ENCODE measurements at places on chromosomes 2 and 18.

GRCh38 chr18:45596036-45596435 lies 19.2 kb upstream of the SLC14A2 start:
- no peak for DNase-seq
- no peaks in the 10 kb centered on the region for H3K36me3 ChIP-seq
- peaks cover 5% of the 10 kb centered on the region for H3K27me3 ChIP-seq
- H3K27ac ChIP-seq = no peak overlapping the region
- H3K4me3 ChIP-seq = no peak overlapping the region

DNA sequence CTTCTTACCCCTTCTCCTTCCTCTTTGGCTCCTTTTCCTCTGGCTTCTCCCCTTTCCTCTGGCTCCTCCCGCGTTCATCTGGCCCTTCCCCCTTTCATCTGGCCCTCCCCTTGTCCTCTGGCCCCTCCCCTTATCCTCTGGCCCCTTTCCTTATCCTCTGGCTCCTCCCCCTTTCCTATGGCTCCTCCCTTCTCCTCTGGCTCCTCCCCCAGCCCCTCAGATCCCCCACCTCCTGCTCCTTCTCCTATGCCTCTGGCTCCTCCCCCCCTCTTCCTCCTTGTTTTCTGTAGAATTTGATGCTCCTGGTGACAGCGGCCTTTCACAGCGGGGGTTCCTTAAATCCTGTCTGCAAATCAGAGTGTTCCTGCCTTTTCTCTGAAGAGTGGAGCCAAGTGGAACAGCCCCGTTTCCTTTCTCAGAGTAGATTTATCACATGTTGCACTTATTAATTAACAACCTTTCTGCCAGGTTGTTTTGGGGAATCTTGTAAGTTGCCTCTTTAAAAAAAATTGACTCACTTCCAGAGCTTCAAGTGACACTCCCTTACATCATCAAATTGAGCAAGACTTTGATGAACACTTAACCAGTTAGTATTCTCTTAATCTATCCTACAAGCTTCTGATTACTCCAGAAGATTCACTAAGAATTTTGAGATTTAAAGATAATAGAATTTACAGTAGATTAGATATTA lies 27.9 kb downstream of the FABP1 start:
- peak; percentile 1 for DNase-seq
- H3K4me3 ChIP-seq = no peak overlapping the region
- no peaks in the 10 kb centered on the region for H3K36me3 ChIP-seq
- no peak overlapping the region for H3K27ac ChIP-seq
- peaks cover 3% of the 10 kb centered on the region for H3K4me1 ChIP-seq

- H3K27ac ChIP-seq = peak overlapping the region; percentile 85
- no peak for DNase-seq
- no peaks in the 10 kb centered on the region for H3K36me3 ChIP-seq
- peaks cover 32% of the 10 kb centered on the region for H3K4me1 ChIP-seq
These were observed 675.0 kb downstream of the IRS1 start for GRCh38 chr2:226124548-226125011.

DNA sequence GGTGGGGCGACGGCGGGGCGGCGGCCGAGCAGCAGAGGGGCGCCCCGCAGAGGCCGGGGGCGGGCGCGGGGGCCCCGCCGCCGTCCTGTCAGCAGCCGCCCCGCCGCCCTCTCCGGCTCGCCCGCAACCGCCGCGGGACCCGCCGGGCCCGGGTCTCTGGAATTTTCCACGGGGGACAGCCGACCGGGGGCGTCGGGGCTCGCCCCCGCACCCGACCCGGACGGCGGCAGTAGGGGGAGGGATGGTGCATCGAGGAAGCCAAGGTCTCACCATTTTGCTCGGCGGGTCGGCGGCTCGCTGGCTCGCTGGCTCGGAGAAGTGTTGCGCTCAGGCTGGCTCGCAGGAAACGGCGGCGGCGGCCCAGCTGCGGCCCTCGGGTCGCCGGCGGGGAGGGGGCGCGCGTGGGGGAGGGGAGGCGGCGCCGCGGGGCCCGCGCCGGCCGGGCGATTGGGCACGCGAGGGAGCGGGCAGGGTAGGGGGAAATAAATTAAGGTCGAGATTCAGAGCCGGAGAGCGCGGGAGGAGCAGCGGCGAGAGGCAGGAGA lies 405 bp downstream of the PPP3R1 start:
- no peaks in the 10 kb centered on the region for H3K36me3 ChIP-seq
- peak overlapping the region; percentile 62 for H3K4me3 ChIP-seq
- H3K27me3 ChIP-seq = no peaks in the 10 kb centered on the region
- H3K4me1 ChIP-seq = peaks cover 31% of the 10 kb centered on the region
- peak overlapping the region; percentile 86 for H3K27ac ChIP-seq

DNA sequence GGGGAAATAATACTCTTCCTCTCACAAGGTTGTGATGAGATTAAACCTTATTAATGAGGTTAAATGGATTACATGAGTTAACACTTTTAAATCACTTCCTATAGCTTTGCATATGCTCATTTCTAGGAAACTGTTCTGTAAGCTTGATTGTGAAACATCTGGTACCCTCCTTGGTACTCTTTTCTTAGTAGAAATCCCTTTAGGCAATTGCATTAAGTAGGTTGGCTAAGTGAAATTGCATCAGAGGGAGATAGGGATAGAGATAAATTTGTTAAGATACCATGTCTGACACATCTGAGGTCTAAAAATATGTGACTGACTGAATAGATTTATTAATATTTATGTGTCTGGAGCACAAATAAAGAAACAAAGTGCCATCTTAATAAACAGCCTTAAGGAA lies 275.9 kb upstream of the MAP2 start:
- no peaks in the 10 kb centered on the region for H3K27me3 ChIP-seq
- no peak for DNase-seq
- peaks cover 2% of the 10 kb centered on the region for H3K4me1 ChIP-seq
- H3K36me3 ChIP-seq = no peaks in the 10 kb centered on the region
- H3K27ac ChIP-seq = no peak overlapping the region

GRCh38 chr18:30139631-30140287 lies 902.8 kb downstream of the DSC3 start:
- peaks cover 4% of the 10 kb centered on the region for H3K4me1 ChIP-seq
- no peaks in the 10 kb centered on the region for H3K27me3 ChIP-seq
- DNase-seq = no peak
- no peak overlapping the region for H3K4me3 ChIP-seq
- no peak overlapping the region for H3K27ac ChIP-seq

DNA sequence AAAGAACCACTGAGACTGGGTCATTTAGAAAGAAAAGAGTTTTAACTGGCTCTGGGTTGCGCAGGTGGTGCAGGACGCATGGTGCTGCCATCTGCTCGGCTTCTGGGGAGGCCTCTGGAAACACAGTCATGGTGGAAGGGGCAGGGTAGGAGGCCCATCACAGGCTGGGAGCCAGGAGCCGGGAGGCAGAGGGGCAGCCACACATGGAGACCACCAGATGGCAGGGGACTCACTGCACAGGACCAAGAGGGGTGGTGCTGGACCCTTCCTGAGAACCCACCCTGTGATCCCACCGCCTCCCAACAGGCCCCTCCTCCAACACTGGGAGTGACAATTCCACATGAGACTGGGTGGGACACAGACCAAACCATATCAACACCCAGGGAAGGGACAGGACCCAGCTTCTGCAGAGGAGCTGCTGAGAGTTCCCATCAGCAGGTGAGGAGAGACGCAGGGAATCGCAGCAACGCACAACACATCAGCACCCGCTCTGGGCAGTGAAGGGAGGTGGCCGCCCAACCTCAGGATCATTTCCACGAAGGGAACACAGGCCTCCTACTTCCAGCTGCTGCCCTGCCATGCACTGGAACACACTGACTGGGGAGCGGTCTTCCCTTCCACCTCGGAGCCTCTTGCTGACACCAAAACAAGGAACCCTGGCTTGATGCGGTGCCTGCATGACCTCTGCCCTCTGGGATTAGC lies 130.7 kb downstream of the TPO start:
- H3K4me3 ChIP-seq = no peak overlapping the region
- H3K4me1 ChIP-seq = no peaks in the 10 kb centered on the region
- no peak overlapping the region for H3K27ac ChIP-seq

DNA sequence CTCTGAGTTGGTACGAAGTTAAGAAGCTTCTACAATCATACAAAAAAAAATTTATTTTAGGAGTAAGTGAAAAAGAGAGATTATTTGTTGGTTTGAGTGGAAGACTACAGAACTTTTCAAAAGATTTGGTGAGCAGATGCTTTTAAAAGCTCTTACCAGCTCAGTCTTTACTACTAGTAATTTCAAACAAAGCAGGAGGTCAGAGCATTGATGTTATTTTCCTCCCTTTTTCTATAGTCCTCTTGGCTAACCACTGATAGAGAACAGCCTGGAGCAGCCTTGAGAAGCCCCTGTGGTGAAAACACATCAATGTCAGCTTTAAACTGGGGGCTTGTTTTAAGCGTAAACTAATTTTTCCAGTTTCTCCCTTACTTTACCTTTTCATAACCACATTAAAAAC lies 559.3 kb upstream of the CDH2 start:
- no peak overlapping the region for H3K4me3 ChIP-seq
- H3K4me1 ChIP-seq = no peaks in the 10 kb centered on the region
- no peaks in the 10 kb centered on the region for H3K27me3 ChIP-seq
- no peak overlapping the region for H3K27ac ChIP-seq
- no peak for DNase-seq

DNA sequence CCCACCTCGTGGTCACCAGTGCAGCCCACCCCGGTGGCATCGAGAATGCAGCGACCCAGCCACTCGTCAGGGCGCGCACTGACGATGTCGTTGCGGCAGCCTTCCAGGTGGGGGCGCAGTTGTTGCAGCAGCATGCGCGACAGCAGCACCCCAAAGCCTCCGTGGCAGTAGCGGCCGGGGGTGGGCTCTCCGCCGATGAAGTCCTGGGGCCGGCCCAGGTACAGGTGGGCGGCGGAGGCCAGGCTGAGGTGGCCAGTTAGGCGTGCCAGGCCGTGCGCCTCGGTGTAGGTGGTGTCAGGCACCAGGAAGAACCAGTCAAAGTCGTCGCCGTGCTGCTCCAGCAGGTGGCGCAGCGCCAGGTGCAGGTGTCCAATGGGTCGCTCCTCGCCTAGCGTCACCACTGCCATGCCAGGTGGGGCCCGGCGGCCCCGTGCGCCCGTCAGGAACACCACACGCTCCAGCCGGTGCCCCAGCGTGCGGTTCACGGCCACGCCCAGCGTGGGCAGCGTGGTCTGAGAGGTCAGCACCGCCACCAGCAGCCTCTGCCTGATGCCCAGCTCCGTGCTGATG lies 1.9 kb downstream of the CHPF start:
- H3K36me3 ChIP-seq = peaks cover 23% of the 10 kb centered on the region
- H3K27me3 ChIP-seq = no peaks in the 10 kb centered on the region
- peaks cover 20% of the 10 kb centered on the region for H3K4me1 ChIP-seq
- DNase-seq = no peak
- peak overlapping the region; percentile 65 for H3K27ac ChIP-seq

DNA sequence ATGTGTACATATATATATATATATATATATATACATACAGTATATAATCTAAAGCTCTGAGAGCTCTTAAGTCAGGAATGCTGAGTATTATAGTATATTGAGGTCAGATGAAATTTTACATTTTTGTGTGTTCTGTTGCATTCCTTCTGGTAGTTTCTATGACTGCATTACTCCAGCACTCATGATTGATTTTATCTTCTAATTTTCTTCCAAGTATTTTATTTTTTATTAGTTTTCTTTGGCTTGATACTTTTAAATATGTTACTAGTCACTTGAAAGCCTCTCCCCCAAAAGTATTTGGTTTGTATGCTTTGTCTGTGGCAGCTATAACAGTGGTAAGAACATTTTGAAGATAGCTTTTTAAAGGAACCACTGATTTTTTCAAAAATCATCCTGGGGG lies 25.0 kb downstream of the METTL21A start:
- no peaks in the 10 kb centered on the region for H3K27me3 ChIP-seq
- no peak overlapping the region for H3K27ac ChIP-seq
- H3K36me3 ChIP-seq = peaks cover 4% of the 10 kb centered on the region
- H3K4me3 ChIP-seq = no peak overlapping the region
- no peak for DNase-seq

GRCh38 chr2:191303140-191304005 lies 58.2 kb downstream of the MYO1B start:
- peak overlapping the region; percentile 91 for H3K27ac ChIP-seq
- H3K4me3 ChIP-seq = no peak overlapping the region
- H3K4me1 ChIP-seq = peaks cover 67% of the 10 kb centered on the region
- peaks cover 6% of the 10 kb centered on the region for H3K36me3 ChIP-seq
- no peaks in the 10 kb centered on the region for H3K27me3 ChIP-seq

DNA sequence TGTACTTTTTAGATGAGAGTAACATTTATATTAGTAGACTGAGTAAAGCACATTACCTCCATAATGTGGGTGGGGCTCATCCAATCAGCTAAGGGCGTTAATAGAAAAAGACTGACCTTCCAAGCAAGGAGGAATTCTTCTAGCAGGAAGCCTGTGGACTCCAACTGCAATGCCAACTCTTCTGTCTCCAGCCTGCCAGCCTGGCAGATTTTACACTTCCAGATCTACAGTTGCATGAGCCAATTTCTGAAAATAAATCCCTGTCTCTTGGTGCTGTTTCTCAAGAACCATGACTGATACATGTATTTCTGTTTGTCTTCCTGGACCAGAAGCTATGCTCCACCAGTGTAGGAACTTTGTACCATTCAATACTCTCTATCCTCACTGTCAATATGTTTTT lies 69.0 kb upstream of the LMAN1 start:
- no peak for DNase-seq
- no peaks in the 10 kb centered on the region for H3K27me3 ChIP-seq
- H3K36me3 ChIP-seq = no peaks in the 10 kb centered on the region
- no peak overlapping the region for H3K4me3 ChIP-seq
- no peak overlapping the region for H3K27ac ChIP-seq

DNA sequence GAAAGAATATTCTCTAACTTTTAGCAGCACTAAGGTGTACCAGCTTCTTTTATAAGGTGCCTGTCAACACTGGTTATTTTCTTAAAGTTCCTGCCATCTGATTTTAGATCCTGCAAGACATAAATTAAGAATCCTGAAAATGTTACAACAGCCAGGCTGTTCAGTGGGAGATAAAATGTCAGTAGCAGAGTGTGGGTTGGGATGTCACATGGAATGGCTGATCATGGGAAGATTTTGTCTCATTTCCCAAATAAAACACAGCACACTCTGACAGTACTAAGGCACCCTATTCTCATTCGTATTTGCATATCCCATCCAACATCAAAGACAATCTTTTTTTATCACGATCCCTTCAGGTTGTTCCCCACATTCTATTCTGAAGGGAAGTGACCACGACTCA lies 2.4 kb upstream of the COX7A2L start:
- no peak for DNase-seq
- H3K4me1 ChIP-seq = peaks cover 19% of the 10 kb centered on the region
- H3K36me3 ChIP-seq = no peaks in the 10 kb centered on the region
- H3K4me3 ChIP-seq = no peak overlapping the region

- no peak for DNase-seq
- H3K27me3 ChIP-seq = no peaks in the 10 kb centered on the region
- H3K27ac ChIP-seq = no peak overlapping the region
- H3K4me3 ChIP-seq = no peak overlapping the region
These were observed 1061.6 kb upstream of the FANCL start for GRCh38 chr2:59302683-59303082.

GRCh38 chr2:156379714-156380113 lies 47.2 kb upstream of the NR4A2 start:
- no peaks in the 10 kb centered on the region for H3K4me1 ChIP-seq
- DNase-seq = no peak
- no peaks in the 10 kb centered on the region for H3K36me3 ChIP-seq
- H3K27me3 ChIP-seq = no peaks in the 10 kb centered on the region
